Thymus (tissue), 14 donors: ENCODE measurements at places on chromosomes 7 and 10. TPM values are rescaled to one million over a fixed set of nuclear protein-coding genes. Genes with fewer than 3 reads are reported as not detected.

DNA sequence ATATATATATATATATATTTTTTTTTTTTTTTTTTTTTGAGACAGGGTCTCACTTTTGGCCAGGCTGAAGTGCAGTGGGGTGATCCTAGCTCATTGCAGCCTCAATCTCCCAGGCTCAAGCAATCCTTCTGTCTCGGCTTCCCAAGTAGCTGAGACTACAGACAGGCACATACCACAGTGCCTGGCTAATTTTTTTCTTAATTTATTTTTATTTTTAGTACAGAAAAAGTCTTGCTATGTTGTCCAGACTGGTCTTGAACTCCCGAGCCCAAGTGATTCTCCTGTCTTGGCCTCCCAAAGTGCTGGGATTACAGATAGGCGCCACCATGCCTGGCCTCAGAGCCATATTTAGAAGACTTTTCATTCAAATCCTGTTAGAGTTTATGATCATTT lies 79.6 kb downstream of the PRTFDC1 start:
- DNase-seq: no peak

- DNase-seq: no peak
Measured at GRCh38 chr7:30731581-30731980, 20.4 kb upstream of the INMT start.

The LYZL1 gene
- not detected for total RNA-seq

GRCh38 chr10:1709161-1709560 lies 28.2 kb downstream of the ADARB2 start:
- DNase-seq: no peak

DNA sequence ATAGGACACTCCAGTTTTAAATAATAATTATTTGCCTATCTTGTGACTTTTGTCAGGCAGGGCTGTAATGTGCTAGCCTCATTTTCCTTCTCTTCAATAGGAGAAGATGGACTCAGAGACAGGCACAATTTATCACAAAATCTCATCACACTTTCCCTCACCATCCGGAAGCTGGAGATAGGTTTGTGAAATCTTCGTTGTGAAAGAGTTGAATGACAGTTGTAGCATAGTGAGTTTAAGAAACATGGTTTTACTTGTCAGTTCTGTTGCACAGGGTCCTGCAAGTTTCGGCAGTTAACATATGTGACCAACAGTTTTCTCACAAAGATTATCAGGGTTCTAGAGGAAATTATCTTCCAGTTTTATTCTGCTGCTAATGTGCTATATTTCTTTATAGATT lies 37.7 kb upstream of the MAP3K8 start:
- DNase-seq: no peak
